ENCODE measurements at places on chromosomes 13 and 19.

- no peak for DNase-seq
Measured at GRCh38 chr13:112670864-112671263, 19.0 kb upstream of the ATP11A start.

DNA sequence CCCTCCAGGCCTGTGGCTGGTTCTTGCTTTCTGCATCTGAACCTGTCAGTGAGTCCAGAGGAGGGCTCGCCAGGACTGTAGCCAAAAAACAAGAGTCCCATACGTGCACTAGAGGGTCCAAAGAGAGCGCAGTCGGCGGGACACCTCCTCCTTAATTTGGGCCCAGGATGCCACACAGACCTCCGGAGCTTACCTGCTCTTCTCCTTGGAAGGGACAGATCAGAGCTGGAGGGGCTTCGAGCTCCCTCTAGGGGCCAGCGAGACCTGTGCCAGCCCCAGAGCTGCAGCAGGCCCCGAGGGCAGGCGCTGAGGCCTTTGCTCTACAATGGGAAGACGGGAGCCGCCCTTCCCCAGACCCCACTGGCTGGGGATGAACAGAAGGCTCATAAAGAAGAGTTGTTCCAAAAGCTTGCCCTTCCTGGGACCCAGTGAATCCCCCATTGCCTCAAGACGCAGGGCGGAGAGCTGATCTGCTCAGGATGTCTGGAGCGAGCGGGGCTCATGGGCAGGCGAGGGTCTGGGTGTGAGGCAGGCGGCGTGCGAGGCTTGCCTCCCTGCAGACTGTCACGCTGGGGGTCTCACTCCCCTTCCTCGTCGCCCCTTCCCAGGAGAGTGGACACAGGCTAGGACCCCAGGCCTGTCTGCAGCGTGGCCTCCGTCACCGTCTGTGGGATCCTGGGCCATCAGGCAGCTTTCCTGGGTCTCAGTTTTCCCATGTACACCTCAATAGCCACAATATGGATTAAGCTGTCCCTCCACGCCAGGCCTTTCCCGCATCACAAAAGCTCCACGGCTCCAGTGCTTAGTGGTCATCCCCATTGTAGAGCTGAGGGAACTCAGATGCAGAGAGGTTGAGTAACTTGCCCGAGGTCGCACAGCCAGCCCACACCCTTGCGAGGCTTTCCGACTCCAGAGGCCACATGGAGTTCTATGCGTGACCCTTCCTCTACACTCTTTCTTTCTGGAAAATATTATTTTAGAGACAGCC, 46.9 kb upstream of the VSTM2B start:
- DNase-seq = no peak

GRCh38 chr19:38284422-38284821, 19.6 kb upstream of the C19orf33 start:
- DNase-seq = no peak

- DNase-seq = no peak
Measured at GRCh38 chr19:12773571-12773970, 1.8 kb downstream of the HOOK2 start.

- peak; percentile 29 for DNase-seq
Measured at GRCh38 chr19:33125929-33126388, 6.0 kb upstream of the WDR88 start.

- no peak for DNase-seq
Measured at GRCh38 chr19:46384396-46384795, 29.0 kb downstream of the CCDC8 start.

GRCh38 chr19:58350001-58350861, 3.1 kb downstream of the A1BG start:
- DNase-seq = no peak

- DNase-seq = no peak
Measured at GRCh38 chr13:75255147-75255546, 226.8 kb downstream of the TBC1D4 start.

DNA sequence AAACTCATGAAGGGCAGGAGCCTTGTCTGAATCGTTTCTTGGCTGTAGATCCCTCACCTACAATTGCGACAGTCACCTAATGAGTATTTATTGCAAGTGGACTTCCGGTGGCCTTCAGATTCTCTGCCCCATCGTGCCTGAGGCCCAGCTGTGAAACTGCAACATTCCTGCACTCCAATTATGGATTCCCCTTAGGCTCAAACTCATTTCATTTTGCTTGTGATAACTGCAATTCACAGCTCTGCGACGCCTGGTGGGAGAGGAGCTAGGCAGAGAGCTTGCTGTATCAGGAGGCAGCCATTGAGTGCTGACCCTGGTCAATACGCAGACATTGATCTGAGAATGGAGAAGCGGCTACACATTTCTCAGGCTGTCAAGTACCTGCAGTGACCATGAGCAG, 59.0 kb downstream of the CCDC70 start:
- DNase-seq = no peak

DNA sequence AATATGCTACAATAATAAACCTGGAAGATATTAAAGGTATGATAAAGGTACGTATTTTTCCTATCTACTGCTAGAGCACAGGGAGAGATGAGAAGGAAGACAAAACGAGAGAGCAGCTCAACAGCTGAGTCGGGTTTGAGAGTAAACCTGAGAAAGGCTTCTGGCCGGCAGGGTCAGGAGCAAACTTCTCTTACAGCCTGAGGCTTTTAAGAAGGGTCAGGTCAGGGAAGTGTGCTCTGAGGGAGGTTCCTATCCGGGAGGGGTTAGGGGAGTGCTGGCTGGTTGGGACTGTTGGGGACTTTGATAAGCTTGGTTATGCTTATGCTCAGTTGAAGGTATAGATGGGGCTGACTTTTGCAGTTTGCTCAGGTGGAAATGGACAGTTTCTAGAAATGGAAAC, 77.7 kb upstream of the PRR20A start:
- no peak for DNase-seq

DNA sequence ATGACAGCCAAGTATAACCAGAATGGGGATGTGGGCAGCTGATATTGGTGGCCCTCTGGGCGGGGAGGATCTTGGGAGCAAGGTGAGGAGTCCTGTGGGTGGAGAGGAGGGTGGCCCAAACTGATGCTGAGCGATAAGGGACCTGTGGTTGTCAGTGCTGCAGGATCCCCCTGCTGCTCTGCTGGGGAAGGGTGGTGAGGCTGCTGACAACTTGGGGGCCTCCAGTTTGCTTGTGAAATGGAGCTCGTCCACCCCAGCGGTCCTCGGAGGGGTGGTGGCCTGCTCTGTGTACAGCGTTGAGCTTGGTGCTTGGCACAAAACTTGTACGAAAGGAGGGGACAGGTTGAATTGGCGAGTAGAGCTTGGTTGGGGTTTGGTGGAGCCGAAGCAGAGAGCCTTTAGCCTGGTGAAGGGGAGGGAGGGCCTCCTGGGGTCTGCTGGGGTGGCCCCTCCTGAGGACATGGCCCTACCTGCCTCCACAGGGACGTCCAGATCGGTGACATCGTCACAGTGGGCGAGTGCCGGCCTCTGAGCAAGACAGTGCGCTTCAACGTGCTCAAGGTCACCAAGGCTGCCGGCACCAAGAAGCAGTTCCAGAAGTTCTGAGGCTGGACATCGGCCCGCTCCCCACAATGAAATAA, 2.9 kb downstream of the RPS11 start:
- DNase-seq = no peak

GRCh38 chr19:40217027-40217810, 965 bp downstream of the TTC9B start:
- DNase-seq = no peak

GRCh38 chr19:5051619-5052018, 82.7 kb downstream of the KDM4B start:
- DNase-seq = no peak

DNA sequence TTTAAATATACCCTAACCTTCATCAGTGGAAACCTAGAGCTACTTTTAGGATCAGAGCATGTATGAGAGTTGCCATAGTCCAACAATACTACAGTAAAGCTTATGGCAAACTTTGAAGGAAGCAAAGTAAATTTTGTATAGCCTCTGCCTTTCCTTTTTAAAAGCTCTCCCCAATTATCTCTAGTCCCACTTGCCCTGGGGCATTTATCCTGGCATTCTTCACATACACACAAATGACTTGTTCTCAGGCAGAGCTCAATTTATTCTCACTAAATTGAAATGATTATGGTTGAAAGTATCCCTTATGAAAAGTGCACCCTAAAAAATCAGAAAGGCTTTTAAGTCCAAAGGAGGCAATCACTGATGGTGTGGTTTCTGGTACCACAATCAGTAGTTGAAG, 94.1 kb upstream of the UFM1 start:
- no peak for DNase-seq

DNA sequence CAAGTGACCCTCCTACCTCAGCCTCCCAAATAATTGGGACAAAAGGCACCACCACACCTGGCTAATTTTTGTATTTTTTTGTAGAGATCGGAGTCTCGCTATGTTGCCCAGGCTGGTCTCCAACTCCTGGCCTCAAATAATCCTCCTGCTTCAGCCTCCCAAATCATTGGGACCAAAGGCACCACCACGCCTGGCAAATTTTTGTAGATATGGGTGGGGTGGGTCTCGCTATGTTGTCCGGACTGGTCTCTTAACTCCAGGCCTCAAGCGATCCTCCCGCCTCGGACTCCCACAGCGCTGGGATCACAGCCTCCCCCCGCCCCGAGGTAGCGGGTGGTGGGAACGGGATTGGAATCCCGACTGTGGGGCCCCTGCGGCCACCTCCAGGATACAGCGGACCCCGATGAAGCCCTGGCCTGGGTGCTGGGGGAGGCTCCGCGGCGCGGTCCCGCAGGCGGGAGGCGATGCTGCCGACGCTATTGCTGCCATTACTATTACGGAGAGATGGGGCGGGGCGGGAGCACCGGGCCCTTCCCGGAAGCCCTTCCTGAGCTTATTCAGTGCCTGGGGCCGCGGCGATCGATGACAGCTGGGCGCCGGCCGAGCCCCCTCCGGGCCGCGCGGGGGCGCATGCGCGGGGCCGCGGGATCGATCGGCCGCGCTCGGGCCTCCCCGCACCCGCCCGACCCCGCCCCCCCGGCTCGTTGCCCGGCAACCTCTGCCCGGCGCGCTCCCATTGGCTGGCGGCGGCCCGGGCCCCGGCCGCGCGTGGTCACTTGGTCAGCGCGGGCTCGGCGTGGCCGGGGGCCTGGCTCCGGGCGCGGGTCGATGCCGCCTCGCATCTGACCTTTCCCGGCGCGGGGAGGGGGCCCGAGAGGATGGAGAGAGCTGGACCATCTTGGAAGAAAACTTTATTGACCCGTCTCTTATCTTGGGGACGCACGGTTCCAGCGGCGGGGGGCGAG, 27.9 kb upstream of the ONECUT3 start:
- DNase-seq = no peak

DNA sequence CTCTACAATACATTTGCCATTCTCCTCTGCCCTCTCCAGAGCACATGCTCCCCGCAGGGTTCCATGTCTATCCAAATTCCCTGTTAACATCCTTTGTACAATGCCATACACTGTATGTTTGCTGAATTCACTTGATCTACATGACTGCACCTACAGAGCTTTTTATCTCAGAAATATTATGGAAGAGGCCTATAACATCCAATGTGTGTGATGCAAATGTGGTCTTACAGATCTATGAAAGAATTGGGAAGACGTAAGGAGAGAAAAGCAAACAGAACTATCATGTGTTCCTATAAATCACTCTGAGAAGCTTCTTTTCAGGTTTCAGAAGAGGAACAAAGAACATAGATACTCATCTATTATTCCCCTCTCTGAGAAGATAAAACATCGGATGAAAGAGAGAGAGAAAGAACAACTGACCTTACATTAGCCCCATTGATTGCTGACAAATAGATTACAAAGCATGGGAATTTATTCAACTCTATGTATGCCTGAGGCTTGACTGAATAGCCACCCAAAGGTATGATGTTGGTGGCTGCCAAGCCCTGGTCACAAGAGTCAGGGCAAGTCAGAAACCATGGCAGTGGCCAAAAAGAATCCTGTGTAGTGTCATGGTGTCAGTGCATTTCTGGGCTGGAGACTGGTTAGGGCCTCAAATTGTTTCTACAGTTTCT, 425.2 kb downstream of the FOXO1 start:
- no peak for DNase-seq

DNA sequence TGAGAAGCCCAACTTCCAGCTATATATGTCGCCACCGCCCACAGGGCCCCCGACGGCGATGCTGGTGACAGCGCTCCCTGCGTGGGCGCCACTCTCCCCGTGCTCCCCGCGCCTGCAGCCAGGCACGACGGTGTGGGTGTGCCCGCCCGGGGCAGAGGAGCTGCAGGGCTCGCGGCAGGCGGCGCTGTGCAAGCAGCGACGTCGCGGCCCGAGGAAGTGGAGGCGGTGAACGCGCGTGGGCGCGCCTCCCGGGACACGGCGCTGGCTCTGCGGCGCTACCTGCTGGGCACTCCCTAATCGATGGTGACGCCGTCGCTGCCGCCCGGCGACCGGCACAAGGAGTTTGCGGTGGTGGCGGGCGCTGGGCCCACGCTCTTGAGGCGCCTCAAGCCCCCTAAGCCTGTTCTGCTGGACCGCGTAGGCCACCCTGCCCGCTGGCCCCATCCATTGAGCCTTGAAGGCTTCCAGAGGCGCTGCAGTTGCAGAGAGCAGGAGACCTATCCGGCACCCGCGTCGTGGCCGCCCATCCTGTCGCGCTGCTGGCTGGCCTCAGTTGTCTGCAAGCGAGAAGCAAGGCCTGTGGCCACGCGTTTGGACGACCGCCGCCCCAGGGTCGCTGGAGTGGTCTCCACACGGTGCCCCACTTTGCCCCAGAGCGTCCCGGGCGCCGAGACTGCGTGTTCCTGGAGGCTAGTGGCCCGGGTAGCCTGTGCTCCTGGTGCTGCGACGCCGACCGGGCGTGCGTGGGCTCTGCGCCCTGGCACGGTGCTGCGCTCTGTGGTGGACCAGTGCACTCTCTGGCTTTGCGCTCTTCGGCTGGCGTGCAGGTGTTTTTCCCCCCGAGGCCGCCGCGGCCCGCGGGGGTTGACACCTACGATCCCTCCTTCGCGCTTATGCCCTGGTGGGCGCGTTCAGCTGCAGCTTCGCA, 23.1 kb downstream of the LRFN3 start:
- peak; percentile 76 for DNase-seq

DNA sequence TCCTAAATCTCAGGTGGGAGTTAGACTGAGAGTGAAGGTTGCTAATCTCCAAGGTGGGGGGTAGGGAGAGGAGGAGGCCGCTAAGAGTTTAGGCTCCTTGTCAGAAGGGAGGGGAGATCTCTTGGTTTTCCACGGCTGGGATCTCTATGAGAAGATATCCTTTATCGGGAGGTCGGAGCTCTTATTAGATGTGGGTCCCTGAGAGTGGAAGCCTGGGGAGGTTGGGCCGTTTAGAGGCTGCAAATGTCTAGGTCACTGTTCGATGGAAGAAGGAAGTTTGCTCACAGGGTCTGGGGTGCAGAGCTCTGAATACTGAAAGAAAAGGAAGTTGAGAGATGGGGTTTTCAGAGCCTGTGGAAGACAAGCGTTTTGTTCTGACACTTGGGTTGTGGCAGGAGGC, 3.8 kb downstream of the MYADM start:
- DNase-seq = no peak

All from T follicular helper cell (primary cell).